ENCODE measurements at places on chromosomes 11 and 22.

GRCh38 chr22:27212102-27212501, 554.7 kb downstream of the MIAT start:
- no peak for DNase-seq

DNA sequence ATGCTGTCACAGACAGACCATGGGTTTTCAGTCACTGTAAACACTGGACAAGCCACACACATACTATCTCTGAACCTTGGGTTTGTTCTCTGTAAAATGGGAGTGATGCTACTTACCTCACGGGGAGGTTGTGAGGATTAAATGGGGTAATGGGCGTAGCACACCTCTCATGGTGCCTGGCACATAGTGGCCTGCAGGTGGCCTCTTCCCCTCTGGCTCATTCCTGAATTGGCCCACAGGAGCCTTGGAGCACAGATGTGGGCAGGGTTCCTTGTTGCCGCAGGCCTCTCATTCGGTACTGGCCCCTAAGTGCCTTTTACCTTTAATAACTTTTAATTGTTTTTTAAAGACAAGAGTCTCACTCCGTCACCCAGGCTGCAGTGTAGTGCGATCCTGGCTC, 11.7 kb downstream of the MICAL2 start:
- no peak for DNase-seq

- DNase-seq: no peak
Observed at GRCh38 chr22:42939941-42940653, 74.9 kb downstream of the PACSIN2 start.

DNA sequence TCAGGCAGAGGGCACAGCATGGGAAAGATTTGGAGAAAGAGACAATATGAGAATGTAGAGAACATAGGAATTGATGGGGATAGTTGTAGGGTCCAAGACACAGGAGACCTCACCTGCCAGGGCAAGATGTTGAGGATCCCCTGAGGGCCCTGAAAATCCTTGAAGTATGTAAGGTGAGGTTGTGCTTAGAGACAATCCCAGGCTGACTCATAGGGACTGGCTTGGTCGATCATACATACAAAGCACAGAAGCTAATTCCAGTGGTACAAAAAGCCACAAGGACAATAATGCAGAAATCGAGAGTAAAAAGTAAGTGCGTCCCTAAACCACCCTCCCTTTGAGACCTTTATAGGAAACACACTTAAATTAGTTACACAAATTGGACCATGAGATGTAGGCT, 468.2 kb downstream of the MIAT start:
- DNase-seq: no peak

- DNase-seq: no peak
Observed at GRCh38 chr11:123537726-123538125, 107.7 kb downstream of the GRAMD1B start.

- DNase-seq: no peak
Observed at GRCh38 chr11:13291800-13292199, 14.2 kb downstream of the BMAL1 start.

GRCh38 chr11:63508745-63509144, 2.9 kb downstream of the LGALS12 start:
- DNase-seq: no peak

DNA sequence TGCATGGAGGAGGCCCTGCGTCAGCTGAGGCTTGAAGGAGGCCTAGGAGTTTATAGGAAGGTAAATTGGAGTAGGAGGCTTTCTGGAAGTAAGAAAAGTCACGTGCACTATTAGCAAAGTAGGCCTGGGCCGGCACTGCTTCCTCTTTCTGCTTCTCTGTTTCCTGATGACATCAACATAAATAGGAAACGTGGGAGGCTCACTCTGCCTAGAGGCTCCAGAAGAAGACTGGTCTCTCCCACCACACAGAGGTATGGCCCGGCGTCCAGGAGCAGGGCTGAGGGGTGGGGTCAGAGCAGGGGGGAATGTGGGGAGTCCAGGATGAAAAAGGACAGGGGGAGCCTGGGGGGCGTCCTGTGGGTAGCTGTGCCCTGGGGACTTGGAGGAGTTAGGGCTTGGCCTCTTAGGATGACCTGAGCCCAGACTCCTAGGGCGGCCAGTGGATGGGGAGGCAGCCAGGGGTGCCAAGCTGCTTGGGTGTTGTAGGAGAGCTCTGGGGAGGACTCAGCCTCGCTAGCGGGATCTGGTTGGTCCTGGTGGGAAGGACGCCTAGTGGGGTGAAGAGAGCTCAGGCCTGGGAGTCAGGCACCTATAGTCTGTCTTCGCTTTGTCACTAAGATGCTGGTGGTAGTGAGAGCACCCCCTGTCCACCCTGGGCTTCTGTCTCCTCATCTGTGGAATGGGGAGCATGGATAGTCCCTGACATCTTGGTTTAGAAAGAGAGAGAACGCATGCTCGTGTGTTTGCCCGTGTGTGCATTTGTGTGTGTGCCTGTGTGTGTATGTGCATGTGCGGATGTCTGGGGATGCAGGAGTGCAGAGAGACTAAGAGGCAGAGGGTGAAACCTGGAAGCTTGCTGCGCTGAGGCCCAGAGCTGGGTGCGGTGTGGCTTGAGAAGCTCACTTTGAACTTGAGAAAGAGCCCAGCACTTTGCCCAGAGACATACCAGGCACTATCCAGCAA, at the start of gene CSF2RB:
CSF2RB (plus strand) TSS at position 202 of the 963 bp plus-strand sequence. CDS start 8,580 bp downstream, outside the sequence.
- DNase-seq: no peak

GRCh38 chr22:46251266-46251665, 1.2 kb upstream of the CDPF1 start:
- DNase-seq: no peak

DNA sequence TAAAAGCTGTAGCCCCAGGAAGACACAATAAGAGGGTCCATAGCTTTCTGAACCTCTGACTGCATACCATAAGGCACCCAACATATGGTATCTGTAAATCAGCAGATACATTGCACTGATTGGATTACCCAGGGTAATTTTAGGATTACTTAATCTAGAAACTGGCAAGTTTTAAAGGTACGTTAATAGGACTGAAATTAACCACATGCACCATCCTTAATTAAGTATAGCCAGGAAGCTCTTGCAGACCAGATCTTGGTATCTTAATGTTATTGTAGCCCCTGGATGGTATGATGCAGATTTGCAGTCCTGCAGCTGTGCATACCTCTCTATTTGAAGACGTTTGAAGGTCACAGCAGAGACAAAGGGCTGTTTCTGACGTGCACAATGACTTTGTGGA, 72.8 kb downstream of the ARHGAP42 start:
- DNase-seq: no peak

- DNase-seq: no peak
Observed at GRCh38 chr11:77202941-77203900, 75.2 kb downstream of the MYO7A start.

DNA sequence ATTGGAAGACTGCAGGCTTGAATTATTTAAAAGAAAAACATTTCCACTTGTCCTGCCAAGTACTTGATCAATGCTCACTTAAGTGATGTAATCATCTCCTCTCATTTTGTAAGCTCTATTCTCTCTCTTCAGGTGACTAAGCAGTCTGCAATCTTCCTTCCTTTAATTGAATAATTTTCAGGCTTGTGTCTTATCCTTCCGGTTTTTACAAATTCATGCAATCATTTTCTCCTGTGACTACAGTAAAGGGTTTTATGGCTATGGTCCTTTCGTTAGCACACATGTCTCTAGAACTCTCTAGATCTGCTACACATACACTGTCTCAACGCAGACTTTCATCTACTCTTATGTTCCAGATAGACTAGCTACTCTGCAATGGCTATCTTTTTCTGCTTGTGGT, 12.6 kb upstream of the UPB1 start:
- DNase-seq: no peak

GRCh38 chr11:116879800-116880625, 42.6 kb upstream of the APOA1 start:
- peak; percentile 21 for DNase-seq

DNA sequence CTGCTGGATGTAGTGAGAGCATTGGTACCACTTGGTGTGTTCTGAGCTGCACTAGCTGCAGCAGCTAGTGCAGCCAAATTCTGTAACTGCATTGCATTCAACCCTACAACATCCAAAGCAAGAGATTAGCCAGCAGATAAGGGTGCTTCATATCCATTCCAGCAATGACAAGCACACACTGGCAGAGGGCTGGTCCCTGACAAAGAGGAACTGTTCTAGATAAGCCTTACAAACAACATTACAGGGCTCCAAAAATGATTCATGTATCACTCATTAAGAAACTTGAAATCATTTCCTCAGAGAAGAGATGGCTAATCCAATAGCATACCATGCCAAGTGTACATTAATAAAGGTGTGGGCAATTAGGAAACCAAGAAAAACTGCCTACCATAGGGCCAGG, 28.4 kb upstream of the RAPSN start:
- DNase-seq: no peak

- DNase-seq: no peak
Observed at GRCh38 chr22:27748751-27749191, 52.8 kb downstream of the MN1 start.

GRCh38 chr22:37672206-37672919, 3.1 kb upstream of the LGALS1 start:
- DNase-seq: no peak

DNA sequence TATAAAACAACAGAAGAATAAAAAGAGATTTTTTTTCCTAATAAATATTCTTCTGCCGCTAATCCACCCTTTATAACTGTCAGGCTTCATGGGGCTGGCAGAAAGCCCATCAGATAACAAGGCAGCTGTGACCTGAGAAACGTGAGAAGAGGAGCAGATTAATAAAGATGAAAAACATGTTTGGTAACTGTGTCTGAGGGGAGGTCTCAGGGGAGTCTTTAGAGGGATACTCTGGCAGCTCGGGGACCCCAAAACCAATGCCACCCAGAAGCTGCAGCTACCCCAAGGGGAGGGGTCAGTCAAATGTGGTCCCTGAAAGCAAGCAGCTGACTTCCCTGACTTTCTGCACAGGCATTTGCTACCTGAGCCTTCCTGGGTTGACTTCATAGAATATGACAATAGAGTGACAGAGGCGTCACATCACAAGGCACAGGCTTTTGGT, 48.4 kb upstream of the POU2AF1 start:
- no peak for DNase-seq

DNA sequence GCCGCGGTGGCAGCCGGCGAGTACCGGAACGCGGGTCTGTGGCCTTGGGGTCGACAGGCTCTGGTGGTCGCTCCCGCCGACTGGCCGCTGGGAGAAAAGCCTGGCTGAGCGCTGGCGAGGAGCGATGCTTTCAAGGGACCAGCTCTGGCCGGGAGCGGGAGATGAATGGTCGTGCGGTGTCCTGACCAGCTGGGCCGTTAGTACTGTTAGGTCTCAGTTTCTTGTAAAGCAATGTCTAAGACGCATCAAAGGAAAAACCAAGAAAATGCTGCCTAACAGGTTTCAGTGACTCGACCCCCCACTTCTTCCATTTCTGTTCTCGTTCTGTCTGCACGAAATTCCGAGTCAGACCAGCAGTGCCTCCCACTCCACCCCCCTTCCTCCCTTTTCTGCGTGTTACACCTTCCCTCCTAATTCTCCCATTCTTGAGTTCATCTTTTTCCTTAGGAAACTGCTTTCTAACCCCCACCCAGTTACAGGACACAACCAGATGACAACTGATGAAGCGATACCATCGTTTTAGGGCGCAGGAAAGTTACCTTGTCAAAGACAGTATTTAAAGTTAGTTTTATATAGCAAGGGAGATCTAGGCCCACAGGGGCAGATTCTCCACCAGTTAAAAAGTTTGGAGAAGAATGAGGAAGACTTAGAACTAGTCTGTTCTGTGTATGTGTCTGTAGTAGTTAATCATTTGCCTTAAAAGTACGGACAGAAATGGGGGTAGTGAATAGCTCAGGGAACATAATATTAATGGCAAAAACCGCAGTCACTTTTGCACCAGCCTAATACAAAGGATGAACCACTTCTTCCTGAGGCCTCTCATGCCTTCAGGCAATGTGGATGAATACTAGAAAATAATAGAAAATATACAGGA, 1.0 kb downstream of the CUL5 start:
- DNase-seq: no peak

GRCh38 chr11:34910817-34911216, 5.4 kb downstream of the APIP start:
- DNase-seq: no peak

DNA sequence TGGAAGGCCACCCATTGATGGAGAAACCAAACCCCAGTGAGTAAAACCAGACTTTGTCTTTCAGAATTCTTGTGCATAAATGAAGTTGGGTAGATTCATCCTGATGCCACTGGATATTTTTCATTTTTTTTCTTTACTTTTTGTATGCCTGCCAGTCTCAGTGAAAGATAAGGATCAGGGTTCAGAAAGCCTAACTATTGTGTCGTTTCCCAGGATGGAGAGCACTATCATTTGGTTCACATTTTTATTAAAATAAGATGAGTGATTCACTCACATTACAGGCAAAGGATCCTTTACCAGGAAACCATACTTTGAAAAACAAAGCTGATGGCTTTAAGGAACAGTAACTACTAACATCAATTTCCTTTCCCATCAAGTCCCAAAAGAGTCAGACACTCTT, 52.0 kb downstream of the ARFGAP2 start:
- no peak for DNase-seq

- no peak for DNase-seq
Observed at GRCh38 chr22:40417041-40417440, 46.6 kb downstream of the SGSM3 start.

DNA sequence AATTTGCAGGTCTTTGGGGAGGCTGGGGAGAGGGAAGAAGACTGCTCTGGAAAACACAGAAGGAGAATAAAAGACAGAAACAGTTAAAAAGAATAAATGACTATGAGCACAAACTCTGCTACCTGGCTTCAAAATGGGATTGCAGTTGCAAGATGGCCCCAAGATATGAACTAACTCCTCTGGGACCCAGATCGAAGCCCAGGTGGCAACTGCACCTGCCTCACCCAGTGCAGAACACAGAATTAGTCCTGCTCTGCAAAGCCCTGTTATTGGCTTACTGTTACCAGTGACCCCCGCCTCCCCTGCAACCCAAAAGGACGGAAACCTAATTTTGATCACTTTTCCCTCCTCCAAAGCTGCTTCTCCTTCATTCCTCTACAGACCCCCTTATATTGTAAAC, 35.9 kb upstream of the POU2AF1 start:
- no peak for DNase-seq

- no peak for DNase-seq
Observed at GRCh38 chr22:24137595-24137994, 43.7 kb upstream of the SUSD2 start.

DNA sequence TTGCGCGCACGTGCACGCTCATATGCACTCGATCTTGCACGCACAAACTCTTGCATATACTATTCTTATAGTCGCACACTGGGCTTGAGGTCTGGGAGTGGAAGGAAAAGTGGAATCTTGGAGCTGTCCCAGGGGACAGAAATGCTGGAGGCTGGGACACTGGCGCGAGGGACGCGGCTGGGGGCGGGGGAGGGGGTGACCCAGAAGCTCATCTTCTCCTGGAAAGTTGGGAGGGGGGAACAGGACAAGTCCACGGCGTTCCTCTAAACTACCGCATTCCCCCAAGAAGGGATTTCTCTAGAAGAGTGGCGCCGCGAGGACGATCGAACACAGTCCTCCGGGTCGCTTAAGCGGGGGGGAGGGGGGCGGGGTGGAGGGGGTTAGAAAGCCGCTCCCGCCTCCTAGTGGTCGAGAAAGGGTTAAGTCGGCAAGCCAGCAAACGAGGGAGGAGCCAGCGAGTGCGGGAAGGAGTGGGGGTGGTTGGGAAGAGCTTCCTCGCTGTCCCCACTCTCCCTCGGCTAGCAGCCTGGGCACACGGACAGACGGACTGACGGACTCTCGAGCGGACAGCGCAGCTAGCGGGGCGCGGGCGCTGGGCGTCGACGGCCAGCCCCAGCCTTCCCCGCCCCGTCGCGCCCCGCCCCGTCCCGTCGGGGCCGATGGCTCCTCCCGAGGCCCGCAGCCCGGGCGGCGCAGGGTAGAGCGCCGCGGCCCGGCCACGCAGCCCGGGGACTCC, at the start of gene RTN4RL2:
RTN4RL2 (plus strand) TSS at position 507 of the 736 bp plus-strand sequence. CDS start 338 bp downstream, outside the sequence.
- DNase-seq: peak; percentile 18
